Stimulated activated CD8-positive, alpha-beta memory T cell treated with anti-CD3 and anti-CD28 coated beads, Interleukin-15, amount 100 ng/mL, for 1 hour (primary cell): ENCODE measurements at places on chromosomes 16 and 17.

GRCh38 chr16:709566-710499 is 4.2 kb upstream of the FBXL16 start:
- DNase-seq = no peak

DNA sequence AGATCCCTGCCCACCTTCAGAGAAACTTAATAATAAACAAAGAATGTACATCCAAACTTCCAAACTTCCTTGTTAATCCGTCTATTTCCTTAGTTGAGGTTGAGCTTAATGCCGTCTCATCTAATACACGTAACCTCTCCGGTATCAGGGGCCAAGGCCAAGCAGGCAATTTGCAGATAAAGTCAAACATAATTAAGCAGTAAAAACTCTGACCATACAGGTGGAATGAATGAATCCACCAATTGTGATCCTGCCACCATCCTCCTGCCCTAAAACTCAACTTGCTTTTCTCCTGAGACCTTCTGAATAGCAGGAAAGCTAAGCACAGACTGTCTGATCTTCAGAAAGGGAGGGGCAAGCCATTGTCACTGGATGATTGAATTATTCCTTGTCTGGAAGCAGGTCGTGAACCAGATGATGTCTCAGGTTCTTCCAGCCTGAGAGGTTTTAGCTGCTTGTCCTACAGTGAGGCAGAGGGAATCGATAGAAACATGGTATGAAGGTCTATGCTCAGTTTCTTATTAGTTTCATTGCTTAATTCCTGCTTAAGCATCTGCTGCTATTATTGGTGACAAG is 1111.8 kb upstream of the EEF2KMT start:
- DNase-seq = no peak

DNA sequence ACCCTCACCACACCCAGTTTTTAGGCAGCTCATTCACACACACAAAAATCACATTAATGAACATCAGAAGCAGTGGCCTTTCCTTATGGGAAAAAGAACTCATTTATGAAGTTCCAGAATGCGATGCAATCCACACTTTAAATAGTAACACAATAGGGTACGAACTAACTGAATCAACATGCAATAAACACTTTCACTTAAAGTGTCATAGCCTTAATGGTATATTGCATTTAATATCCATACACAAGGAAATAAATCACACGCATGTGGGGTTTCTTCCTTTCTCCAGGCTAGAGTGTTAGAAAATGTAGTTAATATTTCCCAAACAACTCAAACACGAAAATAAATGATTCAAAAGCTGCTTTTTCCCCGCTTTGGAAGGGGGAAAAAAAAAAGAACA is 19.7 kb downstream of the ADCY9 start:
- no peak for DNase-seq

- no peak for DNase-seq
Observed at GRCh38 chr16:49593424-49594040, 219.9 kb downstream of the C16orf78 start.

DNA sequence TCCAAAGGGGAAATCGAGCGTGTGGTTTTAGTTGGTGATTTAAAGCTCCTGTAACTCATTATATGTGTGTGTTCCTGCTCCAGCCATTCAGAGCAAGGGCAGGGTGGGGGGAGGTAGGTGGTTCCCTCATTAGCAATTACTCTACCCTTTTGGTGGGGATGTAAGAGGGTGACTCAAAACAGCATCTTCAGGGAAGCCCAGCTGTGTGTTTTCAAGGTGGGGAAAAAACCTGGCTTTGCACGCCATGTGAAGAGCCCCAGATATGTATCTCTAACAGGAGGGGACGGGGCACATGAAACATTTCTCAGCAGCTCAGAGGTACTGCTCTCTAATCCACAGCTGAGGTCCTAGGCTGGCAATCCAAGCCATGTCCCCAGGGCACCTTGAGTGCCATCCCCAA is 241.3 kb upstream of the ZFHX3 start:
- DNase-seq = no peak

GRCh38 chr16:28610595-28611191 is 849 bp upstream of the SULT1A1 start:
- no peak for DNase-seq

GRCh38 chr16:3646348-3646920 is 8.1 kb upstream of the DNASE1 start:
- no peak for DNase-seq

GRCh38 chr16:70572050-70572925 is 48.7 kb downstream of the SF3B3 start:
- DNase-seq = no peak

GRCh38 chr17:34299956-34300577 is 14.5 kb downstream of the CCL11 start:
- DNase-seq = no peak

- DNase-seq = no peak
Observed at GRCh38 chr16:71338632-71339031, 19.9 kb upstream of the CALB2 start.

GRCh38 chr16:88821168-88821850 is 9.6 kb upstream of the APRT start:
- no peak for DNase-seq

- DNase-seq = no peak
Observed at GRCh38 chr17:4365628-4366326, 698 bp downstream of the UBE2G1 start.

GRCh38 chr17:58269557-58270291 is 11.0 kb downstream of the MPO start:
- DNase-seq = no peak

DNA sequence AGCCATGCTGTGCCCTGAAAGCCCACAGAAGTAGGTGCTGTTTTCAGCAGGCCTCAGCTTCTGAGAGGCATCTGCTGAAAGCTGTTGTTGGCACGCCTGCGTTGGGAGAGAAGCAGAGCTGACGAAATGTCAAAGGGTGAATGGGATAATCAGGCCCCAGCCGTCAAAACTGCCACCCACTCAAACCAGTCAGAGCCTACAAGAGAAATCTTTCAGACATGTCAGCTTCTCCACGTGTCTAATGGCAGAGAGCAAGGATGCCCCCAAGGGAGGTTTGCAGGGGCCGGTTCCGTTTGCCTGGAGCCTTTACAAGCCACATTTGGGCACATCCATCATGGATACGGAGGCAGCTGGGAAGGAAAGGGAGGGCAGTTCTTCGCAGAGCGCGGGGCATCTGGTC is 568.2 kb upstream of the EEF2KMT start:
- no peak for DNase-seq

DNA sequence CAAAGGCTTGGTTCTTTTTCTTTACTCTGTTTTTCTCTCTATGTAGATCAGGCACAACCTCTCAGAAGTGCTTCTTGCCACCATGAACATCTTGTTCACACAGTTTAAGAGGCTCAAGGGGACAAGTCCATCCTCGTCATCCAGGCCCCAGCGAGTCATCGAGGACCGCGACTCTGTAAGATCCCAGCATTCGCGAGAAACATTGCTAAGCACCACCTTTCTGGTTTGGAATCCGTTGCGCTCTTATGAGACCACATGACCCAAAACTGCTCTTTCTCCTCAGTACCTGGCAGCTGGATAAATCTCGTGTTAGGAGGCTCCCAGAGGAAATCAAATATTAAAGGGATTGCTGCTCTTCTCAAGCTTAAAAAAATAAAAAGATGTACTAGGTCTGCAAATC is 23.3 kb upstream of the SLC12A3 start:
- DNase-seq = no peak

DNA sequence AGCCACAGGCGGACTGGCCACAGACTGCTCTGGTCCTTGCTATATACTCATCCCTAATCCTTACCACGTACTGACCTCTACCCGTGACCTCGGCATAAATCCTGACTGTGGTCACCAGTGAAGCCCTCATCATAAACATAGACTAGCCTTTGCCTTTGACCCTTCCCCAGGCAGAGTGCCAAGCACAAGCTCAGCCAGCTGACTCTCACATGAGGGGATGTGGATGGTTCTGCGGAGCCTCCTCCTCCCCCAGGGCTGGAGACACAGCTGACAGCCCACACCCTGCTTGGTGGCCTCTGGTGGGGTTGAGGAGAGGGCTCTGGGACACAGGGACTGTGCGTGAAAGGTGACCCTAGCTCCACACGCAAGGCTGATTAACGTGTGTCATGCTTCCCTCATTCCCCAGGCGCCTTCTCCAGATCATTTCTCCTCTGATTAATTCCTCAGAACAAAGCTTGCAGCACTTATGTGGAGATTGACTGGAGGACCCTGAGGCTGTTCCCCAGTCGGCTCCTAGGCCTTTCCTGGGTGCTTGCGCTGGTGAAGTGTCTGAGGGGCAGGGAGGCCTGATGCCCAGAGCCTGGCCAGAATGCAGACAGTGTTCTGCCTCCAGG is 241.5 kb upstream of the NLRP1 start:
- DNase-seq = no peak
